ENCODE measurements at places on chromosomes 13 and 19.

DNA sequence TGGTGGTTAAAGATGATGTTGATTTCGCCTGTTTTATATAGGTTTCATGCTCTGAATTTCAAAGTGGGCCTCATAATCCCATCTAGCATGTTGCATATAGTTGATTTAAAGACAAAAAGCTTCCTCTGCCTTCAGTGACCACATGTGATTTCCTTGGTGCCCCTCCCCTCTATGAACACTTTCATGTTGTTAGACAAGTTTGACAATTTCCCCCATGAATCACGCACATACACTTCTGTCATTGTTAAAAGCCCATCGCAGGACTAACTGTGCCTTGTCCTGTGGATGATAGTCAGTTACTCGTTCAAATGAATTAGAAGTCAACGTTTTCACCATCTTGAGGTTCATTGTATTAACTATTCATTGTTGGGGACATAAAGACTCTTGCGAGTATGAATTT is 6.7 kb downstream of the TNFSF11 start:
- DNase-seq: no peak

GRCh38 chr13:79799059-79799867 is 318.3 kb downstream of the NDFIP2 start:
- DNase-seq: peak; percentile 53

- DNase-seq: no peak
Observed at GRCh38 chr13:61685682-61686012, 270.0 kb upstream of the PCDH20 start.

GRCh38 chr19:39308531-39309304 is 11.9 kb downstream of the LRFN1 start:
- no peak for DNase-seq

- no peak for DNase-seq
Observed at GRCh38 chr19:8329996-8330395, 8.7 kb downstream of the RPS28 start.

DNA sequence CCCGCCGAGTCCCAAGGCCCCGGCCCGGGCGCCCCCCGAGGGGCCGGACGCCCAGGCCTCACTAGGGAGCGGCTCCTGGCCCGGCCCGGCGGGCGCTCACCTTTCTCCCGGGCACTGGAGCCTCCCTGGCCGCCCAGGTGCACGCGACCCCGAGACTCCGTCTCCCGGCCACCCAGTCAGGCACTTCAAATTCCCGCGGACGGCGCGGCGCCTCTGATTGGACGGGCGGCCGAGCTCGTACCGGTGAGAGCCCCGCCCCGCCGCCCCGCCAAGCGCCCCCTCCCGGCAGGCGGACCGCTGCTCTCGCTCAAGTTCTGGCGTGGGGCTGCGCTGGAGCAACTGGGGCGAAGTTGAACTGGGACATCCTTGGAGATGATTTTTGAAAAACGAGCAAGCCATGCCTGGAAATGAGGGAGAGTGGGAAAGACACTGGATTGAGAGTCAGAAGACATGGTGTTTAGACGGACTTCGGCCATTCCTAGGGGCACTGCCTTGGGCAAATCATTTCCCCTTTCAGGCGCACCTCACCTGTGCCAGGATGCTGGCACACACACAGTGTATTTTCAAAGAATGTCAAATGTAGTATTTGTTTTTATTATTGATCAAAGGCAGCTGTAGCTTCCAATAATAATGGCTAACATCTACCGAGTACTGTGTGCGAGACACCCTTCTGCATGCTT is 485.3 kb downstream of the UQCRFS1 start:
- DNase-seq: peak; percentile 70

DNA sequence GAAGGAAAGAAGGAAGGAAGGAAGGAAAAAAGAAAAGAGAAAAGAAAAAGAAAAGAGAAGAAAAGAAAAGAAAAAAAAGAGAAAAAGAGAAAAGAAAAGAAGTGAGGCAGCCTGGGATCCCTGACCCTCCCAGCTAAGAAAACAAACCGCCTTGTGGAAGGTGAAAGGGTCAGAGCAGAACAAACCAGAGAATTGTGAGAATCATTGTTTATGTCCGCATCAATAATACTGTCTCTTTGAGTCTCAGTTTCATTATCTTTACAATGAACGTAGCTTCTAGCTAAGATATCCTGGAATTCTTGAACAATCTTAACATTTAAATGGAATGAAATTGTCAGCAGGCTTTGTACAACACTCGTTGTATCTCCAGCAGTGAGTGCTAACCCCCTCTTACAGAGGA is 66.4 kb upstream of the SERP2 start:
- DNase-seq: no peak
